Neural crest cell (in vitro differentiated cells): ENCODE measurements at places on chromosomes 2 and 18.

DNA sequence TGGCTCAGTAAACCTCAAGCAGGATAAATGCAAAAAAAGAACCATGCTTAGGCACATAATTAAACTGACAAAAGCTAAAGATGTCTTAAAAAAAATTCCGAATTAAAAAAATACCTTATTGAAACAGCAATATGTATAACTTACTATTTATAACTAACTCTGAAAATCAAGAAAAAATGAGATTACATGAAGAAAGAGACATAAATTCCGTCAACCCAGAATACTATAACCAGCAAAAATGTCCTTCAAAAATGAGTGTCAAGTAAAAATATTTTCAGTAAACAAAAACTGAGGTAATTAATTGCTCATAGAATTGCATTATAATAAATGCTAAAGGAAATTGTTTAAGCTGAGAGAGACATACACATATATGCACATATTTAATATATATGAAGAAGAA is 474.5 kb upstream of the SYT4 start:
- DNase-seq = no peak

DNA sequence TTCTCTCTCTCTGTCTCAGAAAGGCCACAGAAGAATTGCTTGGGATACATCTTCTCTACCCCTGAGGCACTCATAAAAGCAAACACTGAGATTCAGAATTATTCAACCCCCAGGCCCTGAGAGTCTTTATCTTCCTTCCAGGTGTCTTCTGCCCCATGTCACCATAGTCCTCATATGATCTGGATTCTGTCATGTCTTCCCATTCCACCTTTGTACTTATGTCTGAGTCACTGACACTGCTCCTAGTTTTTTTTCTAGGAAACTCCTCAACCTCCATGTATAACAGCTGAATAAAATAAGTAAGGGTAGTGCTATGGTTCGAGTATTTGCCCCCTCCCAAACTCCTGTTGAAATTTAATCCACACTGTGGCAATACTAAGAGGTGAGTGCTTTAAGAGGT is 11.6 kb downstream of the HIBCH start:
- DNase-seq = no peak

GRCh38 chr2:150981826-150982225 is 279.8 kb downstream of the RBM43 start:
- DNase-seq = no peak

- DNase-seq = no peak
Observed at GRCh38 chr2:184596819-184597411, 1.4 kb upstream of the ZNF804A start.
